Activated T-cell treated with anti-CD3 and anti-CD28 coated beads, Interleukin-2, amount 50 U/mL, for 4 hours (primary cell): ENCODE measurements at places on chromosomes 5 and 9. TPM values are rescaled to one million over a fixed set of nuclear protein-coding genes. Genes with fewer than 3 reads are reported as not detected.

DNA sequence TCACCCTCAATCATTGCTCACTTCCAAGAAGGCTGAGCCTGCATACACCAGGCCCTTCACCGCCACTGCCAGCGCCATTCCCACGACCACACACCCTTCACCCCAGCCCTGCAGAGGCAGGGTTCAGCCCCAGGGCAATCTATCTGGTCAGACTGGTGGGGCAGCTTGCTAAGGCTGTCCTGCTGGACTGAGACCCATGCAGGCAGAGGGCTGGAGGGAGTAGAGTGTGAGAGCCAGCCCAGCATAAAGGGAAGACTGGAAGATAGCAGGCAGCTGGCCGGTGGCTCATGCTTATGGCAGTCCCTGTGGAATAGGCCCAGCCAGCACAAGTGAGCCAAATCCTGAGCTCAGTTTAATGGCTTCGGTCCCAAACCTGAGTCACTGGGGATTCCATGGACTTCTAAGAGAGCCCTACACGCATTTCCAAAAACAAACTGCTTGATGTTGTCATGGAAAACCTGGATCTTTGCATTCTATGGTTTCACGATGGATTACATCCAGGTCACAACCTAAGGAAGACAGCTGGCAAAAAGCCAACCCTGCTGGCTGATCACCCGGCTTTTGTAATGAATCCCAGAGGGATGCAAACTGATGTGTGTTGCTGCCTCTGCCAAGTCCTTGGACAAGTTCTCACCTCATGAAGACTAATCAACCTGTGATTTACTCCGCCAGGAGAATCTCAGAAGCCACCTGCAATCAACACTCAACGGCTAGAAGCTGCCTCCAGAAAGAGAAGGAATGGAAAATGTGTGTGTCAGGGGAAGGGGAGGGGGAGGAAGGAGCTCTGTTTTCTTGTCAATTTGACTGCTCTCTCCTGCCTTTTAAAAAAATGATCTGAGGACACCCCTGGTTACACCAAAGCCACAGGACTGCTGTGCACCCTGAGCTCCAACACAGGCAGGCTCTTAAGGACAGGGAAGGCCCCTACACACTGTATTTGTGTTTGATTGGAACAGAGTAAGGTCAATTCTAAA is 143.6 kb downstream of the LHFPL2 start:
- no peak for DNase-seq

SGCD gene
- not detected for total RNA-seq

- DNase-seq, result no peak
Measured at GRCh38 chr5:61298580-61298979, 33.5 kb upstream of the ZSWIM6 start.

GRCh38 chr9:133683586-133684120 is 47.5 kb downstream of the DBH start:
- DNase-seq, result peak; percentile 53

- DNase-seq, result no peak
Measured at GRCh38 chr5:1934056-1934394, 51.3 kb upstream of the IRX4 start.

GRCh38 chr9:91693226-91693625 is 256.8 kb downstream of the ROR2 start:
- DNase-seq, result no peak
